ENCODE measurements at places on chromosomes 12 and 14.

DNA sequence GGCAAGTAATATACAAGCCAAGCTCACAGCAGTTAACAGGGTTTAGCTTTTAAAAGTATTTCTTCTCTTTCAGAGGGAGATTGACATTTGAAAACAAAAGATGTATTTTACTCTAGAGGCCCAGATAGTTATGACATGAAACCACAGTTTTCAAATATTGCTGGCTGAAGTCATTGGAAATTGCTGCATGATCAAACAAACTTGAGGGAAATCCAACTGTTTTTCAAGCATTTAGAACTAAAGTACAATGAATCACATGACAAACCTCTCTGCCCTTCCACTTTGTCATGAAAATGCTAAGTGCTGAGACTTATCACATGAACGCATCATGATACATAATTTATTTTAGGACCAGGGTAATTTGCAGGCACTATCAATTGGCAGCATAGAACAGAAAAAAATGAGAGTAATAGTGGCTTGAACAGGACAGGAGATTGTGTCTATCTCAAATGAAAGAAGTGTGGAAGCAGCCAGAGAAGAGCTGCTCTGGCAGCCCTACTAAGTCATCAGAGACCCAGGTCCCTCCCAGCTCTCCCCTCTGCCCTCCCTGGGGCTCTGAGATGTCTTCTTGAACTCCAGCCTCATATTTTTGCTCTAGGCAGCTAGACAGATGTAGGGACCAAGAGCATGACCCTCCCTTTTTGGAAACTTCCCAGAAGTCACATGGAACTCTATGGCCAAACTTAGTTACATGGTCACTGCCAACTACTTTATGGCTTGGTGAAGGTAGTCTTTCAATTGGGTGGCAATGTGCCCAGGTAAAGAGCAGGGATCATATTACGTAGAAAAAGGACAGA, 90.1 kb upstream of the PELI2 start:
- DNase-seq, result no peak

- peak; percentile 2 for DNase-seq
Measured at GRCh38 chr12:62006076-62006732, 254.0 kb upstream of the USP15 start.

- no peak for DNase-seq
Measured at GRCh38 chr12:122738571-122738970, 7.9 kb upstream of the HCAR1 start.

DNA sequence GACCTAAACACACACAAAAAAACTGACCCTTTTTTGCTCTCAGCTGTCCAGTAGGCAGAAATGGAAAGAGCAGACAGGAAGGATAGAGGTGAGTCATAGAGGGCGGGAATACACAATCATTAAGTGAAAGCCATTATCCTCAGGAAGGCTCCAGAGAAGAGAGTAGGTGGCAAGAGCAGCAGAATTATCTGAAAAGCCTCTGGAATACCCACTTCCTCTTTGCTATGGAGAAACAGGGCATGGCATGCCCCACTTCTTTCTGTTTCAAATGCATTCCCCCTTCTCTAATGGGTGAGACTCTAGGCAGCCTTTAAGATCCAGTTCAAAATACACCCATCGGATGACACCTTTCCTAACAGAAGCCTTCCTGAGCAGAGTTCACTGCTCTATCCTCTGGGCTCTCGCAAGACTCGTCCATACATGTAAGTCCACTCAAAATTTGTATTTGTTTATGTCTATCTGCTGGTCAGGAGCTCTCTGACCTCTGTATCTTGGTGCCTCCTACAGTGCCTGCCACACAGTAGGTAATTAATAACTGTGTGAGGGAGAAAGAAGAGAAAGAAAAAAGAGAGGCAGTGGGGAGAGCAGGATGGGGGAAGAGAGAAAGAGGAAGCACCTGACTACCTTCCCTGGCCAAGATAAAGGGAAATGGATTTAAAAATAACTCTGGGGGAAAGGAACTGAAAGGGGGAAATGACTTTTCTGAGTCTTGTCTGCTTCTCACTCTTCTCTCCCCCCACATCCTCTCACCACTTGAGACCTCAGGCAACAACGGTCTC, 8.5 kb downstream of the KLHL33 start:
- DNase-seq, result no peak

DNA sequence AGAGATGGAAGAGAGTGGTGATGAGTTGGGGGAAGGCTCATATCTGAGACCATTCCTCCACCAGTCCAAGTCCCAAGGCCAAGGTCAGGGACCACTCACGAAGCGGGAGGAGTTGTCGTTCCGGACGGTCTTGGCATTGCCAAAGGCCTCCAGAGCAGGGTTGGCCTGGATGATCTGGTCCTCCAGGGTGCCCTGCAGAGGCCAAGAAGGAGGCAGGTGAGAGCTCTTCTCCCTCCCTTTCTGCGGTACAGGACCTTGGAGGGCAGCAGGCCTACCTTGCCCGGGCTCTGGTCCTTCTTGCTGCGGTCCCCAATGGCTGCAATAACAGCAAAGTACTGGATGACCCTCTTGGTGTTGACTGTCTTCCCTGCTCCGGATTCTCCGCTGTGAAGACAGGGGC, 4.0 kb downstream of the MYH7 start:
- DNase-seq, result no peak

DNA sequence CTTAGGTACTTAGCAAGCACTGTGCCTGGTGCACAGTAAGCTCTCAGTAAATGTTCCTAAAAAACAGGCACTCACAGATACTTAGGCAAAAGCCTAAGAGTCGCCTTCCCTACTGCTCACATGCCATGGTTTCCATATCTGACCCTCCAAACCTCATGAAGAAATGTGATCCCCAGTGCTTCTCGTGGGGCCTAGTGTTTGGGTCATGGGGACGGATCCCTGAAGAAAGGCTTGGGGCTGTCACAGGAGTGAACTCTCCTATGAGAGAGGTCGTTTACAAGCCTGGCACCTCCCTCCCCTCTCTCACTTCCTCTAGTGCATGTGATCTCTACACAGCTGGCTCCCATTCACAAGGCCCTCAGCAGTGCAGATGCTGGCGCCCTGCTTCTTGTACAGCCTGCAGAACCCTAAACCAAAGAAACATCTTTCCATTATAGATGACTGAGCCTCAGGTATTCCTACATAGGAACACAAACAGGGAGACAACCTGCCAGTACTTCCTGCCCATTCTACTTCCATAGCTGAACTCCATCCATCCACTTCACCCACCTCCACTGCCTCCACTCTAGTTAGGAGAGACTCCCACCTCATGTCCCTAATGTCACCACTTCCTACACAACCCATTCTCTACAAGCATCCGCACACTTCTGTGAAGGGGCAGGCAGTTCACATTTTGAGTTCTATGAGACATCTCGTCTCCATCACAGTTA, 2.9 kb downstream of the SLC15A4 start:
- no peak for DNase-seq

GRCh38 chr12:3101309-3102024, 24.3 kb downstream of the TSPAN9 start:
- DNase-seq, result no peak

GRCh38 chr12:117334855-117335587, 26.4 kb downstream of the NOS1 start:
- no peak for DNase-seq

GRCh38 chr12:82319276-82319675, 38.9 kb downstream of the CCDC59 start:
- DNase-seq, result no peak

DNA sequence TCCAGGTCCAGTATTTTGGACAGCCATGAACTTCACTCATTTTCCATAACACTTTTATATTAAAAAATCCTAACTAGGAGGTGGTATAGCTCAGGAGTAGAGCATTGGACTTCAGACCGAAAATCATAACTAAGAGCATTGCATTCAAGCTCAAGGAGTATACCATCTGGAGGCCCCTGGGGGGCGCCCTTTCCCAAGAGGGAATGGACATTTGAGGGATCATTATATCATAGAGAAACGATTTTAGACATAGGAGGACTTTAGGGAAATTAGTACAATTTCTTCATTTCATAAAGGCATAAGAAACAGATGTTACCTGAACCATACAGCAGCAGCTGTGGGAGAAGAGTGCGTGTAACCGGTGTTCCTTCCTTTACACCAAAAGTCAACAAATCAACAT, 5.2 kb upstream of the ATG14 start:
- DNase-seq, result no peak

DNA sequence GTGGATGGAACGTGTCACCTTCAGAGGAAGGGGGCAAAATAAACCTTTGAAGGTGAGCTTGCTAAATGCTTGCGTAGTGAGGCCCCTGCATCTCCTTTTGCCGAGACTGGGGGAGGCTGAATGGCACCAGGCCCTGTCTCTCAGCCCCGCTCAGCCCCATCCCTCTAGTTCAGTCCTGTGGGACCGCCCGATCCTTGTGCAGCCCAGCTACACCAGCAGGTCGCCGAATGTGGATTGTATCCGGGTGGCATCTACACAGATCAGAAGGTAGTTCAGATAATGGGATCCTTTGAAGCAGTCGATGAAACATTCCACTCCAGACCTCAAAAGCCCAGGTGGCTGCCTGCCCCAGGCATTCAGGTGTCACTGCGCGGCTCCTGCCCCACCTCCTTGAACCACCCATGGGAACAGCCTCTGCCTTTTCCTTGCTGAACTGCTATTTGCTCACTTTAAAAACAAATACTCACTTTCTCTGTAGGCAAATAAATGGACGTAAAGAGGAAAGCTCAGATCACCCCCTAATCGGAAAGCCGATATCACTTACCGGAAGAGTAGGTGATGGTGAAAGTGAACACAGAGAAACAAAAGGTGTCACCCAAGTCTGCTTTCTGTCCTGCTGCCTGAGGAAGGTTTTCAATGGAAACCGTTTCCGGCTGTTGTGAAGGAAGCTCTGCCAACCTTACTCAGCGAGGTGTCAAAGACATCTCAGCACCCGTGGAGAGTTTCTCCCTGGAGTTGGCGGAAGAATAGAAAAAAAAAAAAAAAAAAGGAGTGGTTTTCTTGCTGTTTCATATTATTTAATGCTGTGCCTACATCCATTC, 100.3 kb upstream of the NCOR2 start:
- DNase-seq, result no peak

DNA sequence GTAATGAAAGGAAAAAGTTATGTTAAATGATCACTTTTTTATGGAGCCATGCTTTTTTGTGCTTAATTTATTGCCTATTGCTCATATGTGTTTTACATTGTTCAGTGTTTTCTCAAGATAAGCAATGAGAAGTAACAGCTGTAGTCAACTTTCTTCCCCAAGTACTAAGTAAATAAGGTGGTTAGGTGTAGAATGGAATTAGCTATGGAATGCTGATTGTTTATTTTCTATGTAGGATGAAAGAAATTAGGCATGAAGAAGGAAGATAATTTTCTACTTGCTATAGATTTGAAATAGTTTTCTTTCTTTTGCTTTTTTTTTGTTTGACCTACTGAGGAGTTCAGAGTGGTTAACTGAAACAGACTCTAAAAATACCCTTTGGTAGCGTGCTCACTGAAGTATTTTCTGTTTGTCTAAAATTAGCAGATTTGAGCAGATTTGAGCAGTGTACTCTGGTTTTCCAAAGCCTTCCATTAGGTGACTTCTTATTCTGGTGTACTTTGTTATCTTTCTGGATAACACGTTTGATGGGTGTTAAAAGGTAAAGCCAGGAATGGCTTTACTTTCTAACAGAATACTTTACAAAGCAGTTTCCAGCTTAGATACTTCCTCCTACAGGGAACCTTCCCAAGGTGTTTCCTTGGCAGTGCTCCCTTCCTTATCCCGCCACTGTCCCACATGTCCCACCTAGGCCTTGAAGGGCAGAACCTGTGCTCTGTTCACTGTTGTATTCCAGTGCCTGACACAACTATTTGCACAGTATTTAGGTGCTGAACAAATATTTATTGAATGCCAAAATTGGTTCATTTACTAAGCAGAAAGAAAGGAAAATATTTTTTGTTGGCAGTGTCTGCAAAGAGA, 56.0 kb downstream of the RASSF3 start:
- no peak for DNase-seq

- DNase-seq, result no peak
Measured at GRCh38 chr14:63940387-63940786, 87.6 kb downstream of the SYNE2 start.

DNA sequence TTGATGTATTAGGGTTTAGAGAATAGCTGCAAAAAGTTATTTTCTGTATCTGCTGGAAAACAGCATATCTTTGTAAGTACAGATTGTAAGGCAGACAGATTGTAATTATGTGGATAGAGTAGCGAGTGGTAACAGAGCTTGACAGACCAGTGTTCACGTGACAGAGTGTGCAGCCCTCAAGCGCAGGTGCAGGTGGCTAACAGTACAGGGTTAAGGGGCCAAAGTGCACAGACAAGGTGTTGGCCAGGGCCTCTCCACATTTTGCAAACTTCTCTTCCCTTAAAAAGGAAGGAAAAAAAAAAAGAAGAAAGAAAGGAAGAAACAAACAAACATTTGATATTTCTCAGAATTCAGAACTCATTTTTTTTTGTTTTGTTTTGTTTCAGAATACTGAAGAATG, 25.2 kb upstream of the KLHL42 start:
- no peak for DNase-seq

GRCh38 chr14:29123017-29123416, 356.4 kb downstream of the FOXG1 start:
- DNase-seq, result no peak

DNA sequence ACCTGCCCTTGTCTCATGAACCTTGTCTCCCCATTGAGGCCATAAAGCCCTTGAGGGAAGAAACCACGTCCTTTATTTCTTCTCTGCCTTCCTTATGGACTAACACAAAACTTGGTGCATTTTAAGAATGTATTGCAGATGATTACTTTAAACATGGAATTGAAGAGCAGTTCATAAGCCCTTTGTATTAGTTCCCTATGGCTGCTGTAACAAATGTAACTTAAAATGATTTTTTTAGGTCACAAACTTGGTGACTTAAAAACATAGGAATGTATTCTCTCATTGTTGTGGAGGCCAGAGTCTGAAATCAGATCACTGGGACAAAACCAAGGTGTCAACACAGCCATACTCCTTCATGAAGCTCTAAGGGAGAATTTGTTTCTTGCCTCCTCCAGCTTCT, 185.5 kb downstream of the PHLDA1 start:
- DNase-seq, result no peak

DNA sequence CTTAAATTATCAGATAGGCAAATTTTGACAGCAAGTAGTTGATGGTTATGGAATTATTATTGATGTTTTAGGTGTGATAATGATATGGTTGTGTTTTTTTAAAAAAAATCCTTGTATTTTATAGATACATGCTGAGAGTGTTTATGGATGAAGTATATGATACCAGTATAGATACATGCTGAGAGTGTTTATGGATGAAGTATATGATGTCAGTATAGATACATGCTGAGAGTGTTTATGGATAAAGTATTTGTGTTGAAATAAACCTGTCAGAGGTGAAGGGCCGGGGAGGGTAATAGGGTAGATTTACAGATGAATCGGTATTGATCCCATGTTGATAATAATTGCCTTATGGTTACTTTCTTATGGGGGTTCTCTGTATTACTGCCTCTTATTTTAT, 6.0 kb upstream of the RFX4 start:
- DNase-seq, result no peak

- DNase-seq, result no peak
Measured at GRCh38 chr14:90445011-90445410, 48.2 kb downstream of the CALM1 start.

DNA sequence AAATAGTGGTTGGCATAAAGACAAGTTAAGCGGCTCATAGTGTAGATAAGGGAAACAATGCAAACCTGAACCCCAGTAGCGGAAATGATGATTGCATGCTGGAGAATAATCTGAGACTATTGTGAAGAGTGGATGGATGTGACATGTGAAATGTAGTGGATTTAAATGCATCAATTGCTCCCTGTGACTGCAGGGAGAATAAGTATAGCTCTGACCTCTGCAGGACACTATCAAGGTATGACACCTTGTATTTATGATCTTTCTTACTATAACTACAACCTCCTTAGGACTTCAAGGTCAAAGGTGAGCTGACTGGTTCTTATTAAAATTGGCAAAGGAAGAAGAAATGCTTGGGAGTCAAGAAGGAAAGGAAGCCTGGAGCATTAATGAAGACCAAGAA, 285.6 kb downstream of the GRIN2B start:
- no peak for DNase-seq

- no peak for DNase-seq
Measured at GRCh38 chr12:3003357-3003992, 44.3 kb downstream of the TEAD4 start.

Measured in HS-27A (cell line).